ENCODE measurements at places on chromosomes 5 and 9.

- no peak for DNase-seq
These were observed 12.3 kb downstream of the SARDH start for GRCh38 chr9:133725886-133726285.

DNA sequence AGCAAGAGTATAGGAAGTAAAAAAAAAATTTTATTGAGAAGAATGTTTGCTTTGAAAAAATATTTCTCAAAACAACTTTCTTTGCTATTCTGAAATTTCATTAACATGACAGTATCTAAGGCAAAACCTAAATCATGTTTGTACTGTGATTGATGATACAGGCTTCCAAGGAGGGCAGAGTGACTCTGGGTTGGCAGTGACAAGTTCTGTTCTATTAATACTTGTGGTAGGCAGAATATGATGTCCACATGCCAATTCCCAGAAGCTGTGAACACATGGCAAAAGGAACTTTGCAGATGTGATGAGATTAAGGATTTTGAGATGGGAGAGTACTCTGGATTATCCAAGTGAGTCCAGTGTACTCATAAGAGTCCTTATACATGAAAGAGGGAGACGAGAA lies 16.6 kb downstream of the CCDC125 start:
- no peak for DNase-seq

DNA sequence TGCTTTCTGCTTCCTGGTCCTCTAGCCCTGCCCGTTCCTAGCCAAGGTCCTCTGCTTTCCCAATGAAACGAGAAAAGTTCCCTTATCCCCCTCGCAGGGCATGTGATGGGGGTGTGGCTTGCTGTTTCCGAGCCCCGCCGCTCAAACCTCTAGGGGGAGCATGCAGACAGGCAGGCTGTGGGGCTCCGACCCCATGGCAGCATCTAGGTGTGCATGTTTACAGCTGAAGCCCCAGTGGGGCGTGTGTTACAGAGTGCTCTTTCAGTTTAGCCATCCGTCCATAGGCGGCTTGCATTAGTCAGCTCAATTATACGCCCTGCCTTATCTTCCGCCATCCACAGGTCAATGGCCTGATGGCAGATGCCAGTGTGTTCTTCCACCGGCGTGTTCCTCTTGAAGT lies 48.3 kb upstream of the SPATA31E1 start:
- DNase-seq: no peak

DNA sequence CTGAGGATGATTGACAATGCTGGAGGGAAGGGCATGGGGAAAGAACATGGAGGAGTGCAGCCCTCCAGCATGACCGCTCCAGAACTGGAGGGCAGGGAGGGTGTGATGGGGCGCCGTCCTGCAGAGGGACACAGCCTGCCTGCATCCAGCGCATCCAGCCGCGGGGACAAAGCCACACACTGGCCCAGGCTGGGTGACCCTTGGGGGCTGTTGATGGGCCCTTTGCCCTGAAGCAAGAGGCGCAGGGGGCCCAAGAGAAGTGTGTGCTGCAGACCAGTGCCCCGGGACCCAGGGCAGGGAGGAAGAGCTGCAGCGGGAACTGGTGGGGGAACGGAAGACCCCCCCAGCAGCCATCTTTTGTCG lies 169.8 kb upstream of the PPP1R26 start:
- DNase-seq: no peak

- peak; percentile 46 for DNase-seq
These were observed 64.6 kb downstream of the SH3TC2 start for GRCh38 chr5:148998174-148998797.

Measured in umbilical cord (tissue), 2 donors.